ENCODE measurements at places on chromosomes 7 and 10.
A peak's percentile ranks its signal among the peaks of the same experiment; 100 is the strongest.

DNA sequence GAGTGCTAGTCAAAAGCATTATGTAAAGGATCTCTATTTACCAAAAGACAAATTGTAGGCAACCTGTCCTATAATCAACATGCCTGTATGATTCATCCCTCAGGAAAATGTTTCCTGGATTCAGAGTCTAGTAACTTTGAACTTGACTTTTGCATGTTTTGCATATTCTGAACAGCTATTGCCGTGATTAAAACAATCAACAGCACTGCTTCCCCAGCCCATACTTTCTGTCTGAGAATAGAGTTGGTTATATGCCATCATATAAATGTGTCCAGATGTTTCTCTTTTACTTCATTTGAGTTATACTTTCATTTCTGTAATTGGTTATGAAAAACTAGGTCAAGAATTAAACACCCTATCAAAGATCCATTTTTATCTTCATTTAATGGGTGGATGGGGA lies 83.5 kb downstream of the ZMYND11 start:
- no peak for DNase-seq

- DNase-seq, result no peak
Observed at GRCh38 chr7:134787720-134788119, 8.3 kb downstream of the CALD1 start.

GRCh38 chr10:132510174-132510611 lies 27.4 kb upstream of the INPP5A start:
- no peak for DNase-seq

DNA sequence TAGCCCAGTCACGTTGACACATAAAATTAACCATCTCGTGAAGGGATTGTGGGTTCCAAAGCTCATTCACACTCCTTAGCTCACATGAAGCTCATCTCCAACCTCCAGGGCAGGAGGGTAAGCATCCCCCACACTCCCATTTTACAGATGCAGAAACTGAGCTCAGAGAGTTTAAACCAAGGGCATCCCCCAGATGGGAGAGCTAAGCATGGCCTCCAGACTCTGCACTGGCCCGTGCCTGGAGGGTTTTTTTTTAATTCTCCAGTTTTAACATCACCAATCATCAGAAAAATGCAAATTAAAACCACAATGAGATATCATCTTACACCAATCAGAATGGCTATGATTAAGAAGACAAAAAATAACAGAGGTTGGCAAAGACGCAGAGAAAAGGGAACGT lies 53.3 kb upstream of the TCF7L2 start:
- DNase-seq, result no peak

DNA sequence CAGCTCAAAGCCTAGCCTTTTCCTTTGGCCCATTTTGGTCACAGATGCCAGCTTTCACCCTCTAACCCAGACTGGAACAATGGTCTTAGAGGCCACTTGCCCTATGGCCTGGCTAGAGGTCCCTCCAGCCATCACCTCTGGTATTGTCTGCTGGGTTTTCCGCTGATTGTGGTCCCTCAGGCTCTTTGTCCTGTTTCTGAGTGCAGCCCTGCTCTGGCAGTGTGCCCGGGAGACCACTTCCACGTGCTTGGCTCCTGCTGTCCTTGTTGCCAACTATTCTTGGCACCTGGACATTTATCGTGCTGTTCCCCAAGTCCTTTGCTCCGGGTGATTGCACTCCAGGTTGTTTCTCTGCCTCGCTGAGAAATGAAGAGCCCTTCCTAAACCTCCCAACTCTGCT lies 53.3 kb upstream of the FAM180A start:
- no peak for DNase-seq

- DNase-seq, result no peak
Observed at GRCh38 chr10:109982123-109982522, 25.7 kb upstream of the ADD3 start.

DNA sequence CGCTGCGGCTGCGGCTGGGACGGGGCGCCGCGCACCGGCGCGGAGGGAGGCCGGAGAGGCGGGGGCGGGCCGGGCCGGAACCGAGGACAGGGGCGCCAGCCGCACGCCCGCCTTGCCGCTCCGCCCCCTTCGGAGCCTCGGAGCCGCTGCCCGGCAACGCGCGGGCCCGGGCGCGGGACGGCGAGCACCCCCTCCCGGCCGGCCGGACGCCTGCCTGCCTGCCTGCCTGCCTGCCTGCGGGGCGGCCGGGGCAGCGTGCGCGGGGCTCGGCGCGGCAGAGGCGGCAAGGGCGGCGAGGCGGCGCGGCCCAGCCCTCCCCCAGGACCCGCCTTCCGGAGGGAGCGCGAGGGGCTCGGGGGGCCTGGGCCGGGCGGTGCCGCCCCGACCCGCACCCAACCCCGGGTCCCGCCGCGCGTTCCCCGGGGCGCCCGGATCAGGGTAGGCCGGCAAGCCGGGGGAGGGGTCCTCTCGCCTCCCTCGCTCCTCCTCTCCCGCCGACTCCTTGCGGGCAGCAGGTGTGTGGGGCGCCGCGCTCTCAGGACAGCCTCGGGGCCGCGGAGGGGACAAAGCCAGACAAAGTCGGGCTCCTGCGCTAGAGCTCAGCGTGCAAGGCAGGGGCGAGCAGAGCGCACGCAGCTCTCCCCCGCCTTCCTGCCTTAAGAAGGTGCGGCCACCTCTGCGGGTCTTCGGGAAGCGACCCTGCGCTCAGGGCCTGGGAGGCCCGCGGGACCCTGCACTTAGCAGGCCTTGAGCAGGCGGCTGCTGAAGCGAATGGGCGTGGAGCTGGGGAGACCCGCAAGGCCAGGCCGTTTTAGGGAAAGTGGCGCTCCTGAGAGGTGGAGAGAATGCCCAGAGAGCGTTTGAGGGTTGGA lies at the start of gene KIAA1549:
Gene KIAA1549 (minus strand): TSS at position 58 of the 872 bp plus-strand sequence. CDS start 120 bp downstream, outside the sequence.
- DNase-seq, result peak; percentile 52

- DNase-seq, result no peak
Observed at GRCh38 chr7:27156916-27157701, 634 bp upstream of the HOXA7 start.

DNA sequence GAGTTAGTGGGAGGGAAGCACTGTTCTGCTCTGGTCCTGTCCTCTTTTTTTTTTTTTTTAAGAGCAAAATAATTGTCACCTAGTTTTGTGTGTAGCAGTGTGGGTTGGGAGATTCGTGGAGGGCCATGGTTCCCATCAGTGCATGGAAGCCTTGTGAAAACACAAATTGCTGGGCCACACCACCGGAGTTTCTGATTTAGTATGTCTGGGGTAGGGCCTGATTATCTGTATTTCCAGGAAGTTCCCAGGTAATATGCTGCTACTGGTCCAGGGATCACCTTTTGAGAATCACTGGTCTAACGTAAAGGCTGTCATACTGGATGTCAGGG lies 191.3 kb downstream of the GATA3 start:
- no peak for DNase-seq

DNA sequence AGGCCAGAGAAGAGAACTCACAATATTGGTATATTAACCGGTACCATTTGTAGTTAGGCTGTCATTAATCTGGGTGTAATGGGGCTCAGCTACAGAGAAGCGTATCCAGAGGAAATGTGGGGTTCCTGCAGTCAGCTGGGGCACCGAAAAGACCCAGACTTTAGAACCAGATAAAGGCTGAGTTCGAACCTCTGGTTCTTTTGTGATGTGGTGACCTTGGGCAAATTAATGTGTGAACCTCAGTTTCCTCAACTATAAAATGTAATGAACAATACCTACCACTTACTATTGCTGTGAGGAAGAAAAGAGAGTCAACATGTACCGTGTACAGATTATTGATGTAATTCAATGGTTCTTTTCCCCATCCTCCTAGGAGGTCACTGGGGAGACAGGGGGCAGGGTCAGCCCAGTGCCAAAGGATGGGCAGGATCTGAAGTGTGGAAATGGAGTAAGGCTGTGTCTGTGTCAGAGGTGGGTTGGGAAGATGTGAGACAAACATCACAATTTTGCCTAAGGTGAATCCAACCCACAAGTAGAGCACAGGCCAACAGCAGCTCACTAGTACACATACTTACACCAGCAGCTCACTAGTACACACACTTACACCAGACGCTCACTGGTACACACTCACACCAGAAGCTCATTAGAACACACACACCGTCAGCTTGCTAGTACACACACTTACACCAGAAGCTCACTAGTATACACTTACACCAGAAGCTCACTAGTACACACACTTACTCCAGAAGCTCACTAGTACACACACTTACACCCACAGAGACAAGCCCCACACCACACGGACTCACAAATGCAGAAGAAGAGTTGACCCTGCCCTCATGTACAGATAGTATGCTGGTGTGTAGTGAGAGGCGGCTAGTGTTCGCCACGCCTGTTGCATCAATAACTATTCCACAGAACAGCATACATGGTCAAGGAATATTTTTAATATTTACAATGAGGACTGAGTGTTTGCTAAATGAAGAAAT lies 28.0 kb downstream of the PRSS2 start:
- no peak for DNase-seq

- DNase-seq, result no peak
Observed at GRCh38 chr10:117684046-117684610, 141.6 kb downstream of the EMX2 start.

DNA sequence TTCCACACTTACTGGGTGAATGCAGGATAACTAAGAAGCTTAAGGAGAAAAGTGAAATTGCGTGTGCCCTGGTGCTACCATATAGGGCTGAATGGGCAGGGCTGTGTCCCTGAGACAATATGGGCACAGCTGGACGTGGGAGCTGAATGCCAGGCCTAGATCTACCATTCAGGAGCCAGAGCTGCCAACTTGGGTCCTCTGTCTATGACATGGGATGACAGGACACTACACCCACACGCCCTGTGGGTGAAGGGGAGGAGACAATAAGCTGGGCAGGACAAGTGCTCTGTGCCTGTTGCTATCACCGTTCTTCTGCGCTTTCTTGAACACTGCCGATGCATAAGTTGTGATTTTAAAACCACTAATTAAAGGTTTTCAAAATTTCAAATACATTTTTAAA lies 293.9 kb downstream of the TNS3 start:
- no peak for DNase-seq

GRCh38 chr7:110442381-110442837 lies 648.5 kb upstream of the LRRN3 start:
- no peak for DNase-seq

DNA sequence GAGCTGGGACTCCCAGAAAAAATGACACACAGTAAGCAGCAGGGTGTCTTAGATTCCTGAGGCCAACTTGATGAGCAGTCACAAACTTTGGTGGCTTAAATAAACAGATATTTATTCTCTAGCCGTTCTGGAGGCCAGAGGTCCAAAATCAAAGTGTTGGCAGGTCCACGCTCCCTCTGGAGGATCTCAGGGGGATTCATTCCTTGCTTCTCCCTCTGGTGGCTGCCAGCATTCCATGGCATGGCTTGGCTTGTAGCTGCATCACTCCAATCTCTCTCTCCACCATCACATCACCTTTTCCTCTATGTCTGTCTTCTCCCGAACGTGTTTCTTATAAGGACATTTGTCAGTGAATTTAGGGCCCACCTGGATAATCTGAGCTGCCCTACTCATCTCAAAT lies 98.4 kb downstream of the OSBPL3 start:
- DNase-seq, result no peak

DNA sequence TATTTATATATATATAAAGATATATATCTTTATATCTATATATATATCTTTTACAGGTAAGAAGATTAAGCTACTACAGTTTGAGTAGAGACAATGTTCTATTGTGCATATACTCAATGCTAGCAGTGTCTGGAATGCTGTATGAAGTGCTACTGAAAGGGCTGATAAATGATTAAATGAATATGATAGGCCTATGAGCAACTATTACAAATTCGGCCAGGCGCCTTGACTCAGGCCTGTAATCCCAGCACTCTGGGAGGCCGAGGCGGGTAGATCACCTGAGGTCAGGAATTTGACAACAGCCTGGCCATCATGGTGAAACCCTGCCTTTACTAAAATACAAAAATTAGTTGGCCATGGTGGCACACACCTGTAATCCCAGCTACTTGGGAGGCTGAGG lies 297.1 kb downstream of the CACNA2D1 start:
- no peak for DNase-seq

GRCh38 chr7:33918438-33919143 lies 13.3 kb downstream of the BMPER start:
- no peak for DNase-seq

DNA sequence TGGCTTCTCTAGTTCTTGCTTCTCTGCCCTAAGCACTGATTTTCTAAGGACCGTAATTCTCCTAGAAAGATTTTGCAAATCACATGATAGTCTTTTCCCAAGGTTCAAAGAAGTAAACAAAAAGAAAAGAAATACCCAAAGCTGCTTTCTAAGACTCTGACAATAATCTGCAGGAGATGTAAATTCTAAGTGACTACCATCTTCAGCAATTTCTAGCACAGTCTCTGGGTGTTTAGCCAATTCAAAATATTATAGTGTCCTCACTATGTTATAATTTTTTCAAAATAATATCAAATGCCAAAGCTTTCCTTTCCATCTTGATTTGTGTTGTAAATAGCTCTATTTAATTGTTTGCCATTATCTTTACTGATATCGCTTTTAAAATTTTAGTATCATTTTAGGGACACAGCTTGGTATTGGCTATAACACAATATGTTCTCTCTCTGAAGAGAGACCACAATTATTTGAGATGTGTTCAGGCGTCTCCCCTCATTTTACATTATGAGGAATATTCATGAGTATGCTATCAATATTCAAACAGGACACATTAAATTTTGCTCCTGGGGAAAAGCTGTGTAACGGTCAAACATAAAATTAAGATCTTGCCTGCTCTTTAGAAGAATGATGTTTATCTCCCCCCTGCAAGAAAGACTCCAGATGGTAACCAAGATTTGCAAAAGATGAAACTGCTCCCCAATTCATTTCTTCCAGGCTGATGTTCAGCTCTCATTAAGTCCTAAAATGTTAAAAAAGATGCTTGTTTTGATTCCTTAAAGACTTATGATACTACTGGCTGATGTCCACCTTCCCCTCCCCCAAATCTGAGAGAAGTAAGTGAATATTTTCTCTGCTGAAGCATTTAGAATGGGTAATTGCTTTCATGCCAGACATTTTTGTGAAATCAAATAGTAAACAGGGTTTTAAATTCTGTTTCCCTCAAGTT lies 191.9 kb upstream of the WDR11 start:
- DNase-seq, result no peak

GRCh38 chr7:108358553-108358952 lies 97.7 kb downstream of the NRCAM start:
- no peak for DNase-seq

DNA sequence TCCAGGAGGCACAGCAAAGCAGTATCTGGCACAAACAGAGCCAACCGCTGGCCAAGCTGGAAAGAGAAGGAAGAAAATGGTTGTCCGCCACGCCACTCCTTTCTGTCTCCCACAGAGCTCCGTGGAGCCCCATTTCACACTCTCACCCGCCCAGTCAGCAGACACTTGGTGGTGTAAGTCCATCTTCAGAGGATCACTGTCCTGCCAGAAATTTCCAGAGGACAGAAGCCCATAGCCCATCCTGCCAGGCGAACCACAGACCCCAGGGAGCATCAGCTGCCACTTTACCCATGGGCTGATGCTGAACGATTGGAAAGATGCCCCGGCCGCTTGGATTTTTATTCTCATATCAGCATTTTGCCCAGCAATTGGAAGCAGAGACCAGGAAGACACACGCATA lies 144.7 kb upstream of the LYZL2 start:
- DNase-seq, result no peak

- DNase-seq, result no peak
Observed at GRCh38 chr10:3353235-3353634, 180.7 kb upstream of the PITRM1 start.

Measured in stimulated activated CD8-positive, alpha-beta memory T cell treated with anti-CD3 and anti-CD28 coated beads, Interleukin-7, amount 100 ng/mL, for 4 hours (primary cell).